Activated CD4-positive, CD25-positive, alpha-beta regulatory T cell (primary cell): ENCODE measurements at places on chromosomes 1 and 21.
A peak's percentile ranks its signal among the peaks of the same experiment; 100 is the strongest.

DNA sequence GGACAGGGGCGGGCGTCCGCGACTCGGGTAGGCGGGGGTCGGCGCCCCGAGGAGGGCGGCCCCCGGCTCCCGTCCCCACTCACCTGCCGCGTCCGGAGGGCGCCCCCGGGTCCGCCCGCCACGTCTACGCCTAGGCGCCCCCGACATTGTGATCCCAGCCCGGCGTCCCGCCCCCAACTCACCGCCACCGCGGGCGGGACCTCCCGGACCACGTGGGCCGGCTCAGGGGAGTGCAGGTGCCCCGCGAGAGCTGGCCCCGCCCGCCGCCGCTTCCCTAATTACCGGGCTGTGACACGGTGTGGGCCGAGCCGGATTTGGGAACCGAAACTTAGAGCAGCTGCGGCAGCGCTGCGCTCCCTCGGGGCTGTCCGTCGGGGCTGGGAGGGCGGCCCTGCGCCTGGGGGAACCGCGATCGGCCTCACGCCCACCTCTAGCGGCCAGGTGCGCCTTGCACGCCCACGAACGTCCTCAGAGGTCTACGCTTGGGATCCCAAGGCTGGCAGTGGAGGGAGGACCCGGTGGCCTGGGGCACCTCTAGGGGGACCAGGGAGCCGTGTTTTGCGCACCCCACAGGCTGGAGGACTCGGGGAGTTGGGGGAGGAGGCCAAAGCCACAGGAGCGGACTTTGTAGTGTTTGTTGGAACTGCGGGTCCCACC, 521 bp upstream of the NADK start:
- peak; percentile 52 for DNase-seq

DNA sequence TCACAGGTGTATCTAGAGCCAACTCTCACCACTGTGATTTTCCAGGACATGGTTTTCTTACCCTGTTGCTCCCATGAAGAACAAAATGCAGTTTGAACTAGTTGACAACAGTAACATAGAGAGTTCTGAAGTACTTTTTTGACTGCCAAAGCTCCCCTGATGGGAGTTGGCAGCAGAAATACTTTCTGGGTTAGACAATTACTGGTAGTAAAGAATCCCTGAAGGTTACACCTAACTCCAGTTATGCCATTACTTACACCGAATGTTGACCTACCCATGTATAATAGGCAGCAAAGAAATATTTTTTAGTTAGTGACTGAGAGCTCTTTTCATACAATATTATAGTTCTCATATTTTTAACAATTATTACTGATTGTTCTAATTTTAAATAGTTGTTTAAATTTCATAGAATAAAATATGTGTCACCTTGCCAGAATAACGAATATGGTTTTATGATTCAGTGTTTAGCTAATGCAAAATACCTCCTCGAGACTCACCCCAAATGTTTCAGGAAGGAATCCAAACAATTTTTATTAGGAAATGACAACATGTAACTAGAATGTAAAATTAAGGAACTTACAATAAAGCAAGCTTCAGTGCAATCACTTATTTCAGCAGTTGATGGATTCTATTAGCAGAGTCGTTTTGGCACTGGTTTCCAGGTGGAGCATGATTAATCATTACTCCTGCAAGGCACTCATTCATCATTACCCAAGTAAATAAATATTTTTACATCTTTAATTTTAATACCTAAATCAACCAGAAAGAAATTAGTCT, 237.6 kb downstream of the MRPL39 start:
- DNase-seq = no peak

- DNase-seq = no peak
Measured at GRCh38 chr1:68328490-68328889, 96.2 kb upstream of the WLS start.

GRCh38 chr1:111520053-111520452, 16.6 kb upstream of the ADORA3 start:
- DNase-seq = no peak

DNA sequence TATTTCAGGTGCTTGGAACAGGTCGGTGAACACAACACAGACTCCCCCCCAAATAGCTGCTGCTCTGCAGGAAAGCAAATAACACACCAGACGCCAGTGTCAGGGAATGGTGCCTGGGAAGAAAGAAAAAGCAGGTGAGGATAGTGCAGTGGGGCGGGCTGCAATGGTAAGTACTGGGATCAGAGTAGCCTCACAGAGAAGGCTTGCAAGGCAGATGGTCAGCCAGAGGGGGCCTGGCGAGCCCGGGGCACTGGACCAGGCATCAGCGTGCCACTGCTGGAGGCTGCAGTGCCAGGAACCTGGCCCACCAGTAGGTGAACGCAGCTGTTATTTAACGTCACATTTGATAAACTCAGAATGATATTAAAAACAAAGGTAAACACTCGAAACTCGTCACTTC, 60.0 kb downstream of the POFUT2 start:
- DNase-seq = no peak

- DNase-seq = no peak
Measured at GRCh38 chr1:187110351-187110750, 281.6 kb downstream of the PLA2G4A start.

DNA sequence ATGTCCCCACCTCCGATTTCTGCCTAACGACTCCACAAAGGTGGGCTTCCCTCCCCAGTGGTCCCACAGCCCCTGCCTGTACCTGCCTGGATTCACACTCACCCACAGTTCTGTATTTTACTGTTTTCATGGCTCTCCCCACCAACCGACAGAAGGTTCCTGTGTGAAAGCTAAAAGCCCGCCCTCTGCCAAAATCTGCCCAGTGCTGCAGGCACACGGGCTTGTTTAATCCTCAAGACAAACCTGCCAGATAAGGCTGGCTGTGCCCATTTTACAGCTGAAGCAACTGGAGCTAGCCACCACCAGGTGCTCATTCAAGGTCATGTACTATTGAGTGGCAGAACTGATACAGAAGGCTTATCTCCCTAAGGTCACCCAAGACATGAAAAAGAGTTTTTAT, 114.5 kb downstream of the HIVEP3 start:
- no peak for DNase-seq

GRCh38 chr1:178885869-178886268, 15.0 kb upstream of the ANGPTL1 start:
- DNase-seq = no peak
